NCI-H226 (cell line): ENCODE measurements at places on chromosomes 4 and X.

DNA sequence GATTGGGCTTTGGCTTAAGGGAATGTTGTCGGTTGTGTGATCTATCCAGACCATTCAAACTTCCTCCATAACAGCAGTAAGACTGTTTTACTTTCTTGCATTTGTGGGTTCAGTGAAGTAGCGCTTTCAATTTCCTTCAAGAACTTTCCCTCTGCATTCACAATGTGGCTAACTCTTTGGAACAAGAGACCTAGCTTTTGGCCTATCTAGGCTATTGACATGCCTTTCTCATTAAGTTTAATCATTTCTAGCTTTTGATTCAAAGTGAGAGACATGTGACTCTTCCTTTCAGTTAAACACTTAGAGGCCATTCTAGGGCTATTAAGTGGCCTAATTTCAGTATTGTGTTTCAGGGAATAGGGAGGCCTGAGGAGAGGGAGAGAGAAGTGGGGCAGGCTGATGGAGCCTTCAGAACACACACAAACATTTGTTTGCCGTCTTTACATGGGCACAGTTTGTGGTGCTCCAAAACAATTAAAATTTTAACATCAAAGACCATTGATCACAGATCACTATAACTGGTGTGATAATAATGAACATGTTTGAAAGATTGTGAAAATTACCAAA, 34.1 kb downstream of the ADH5 start:
- no peak for DNase-seq

DNA sequence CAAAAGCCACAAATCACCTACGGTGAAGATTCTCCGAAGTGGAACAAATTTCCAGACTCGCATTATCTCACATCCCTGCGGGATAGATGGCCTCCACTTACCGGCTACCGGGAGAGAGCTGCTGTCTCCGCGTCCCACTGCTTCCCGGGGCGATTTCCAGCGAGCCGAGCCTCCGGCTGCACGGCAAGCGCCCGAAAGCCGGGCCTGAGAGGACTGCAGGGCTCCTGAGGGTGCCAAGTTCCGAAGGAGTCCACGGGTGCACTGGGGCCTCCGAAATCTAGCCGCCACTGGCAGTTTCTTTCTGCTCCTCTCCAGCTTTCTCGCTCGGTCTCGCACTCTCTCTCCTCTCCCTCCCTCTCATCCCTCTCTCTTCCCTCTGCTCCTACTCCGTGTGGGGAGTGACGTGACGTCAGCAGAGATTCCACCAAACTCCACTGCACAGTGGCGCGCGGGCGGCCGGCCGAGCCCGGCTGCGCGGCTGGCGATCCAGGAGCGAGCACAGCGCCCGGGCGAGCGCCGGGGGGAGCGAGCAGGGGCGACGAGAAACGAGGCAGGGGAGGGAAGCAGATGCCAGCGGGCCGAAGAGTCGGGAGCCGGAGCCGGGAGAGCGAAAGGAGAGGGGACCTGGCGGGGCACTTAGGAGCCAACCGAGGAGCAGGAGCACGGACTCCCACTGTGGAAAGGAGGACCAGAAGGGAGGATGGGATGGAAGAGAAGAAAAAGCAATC, 14.0 kb upstream of the PITX2 start:
- DNase-seq, result no peak

DNA sequence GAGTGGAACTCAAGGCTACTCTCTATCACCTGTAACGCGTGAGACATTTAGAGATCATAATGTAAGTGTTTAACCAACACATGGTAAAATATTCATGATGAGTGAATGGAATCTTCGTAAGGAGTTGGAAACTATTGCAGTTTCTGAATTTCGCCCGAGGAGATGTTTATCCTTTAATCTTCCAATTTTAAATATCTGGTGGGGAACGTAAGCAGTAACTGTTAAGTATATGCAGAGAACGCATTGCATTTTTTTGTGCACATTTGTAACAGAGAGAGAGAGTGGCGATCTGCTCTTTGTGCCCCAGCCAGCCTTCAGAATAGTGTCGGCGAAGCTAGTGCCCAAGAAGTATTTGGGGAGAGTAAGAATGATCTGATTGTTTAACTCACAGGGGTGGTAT, 9.8 kb downstream of the PGM2 start:
- DNase-seq, result no peak

- DNase-seq, result no peak
These were observed 38.0 kb downstream of the HTT-AS start for GRCh38 chr4:3036131-3036952.
